Activated naive CD4-positive, alpha-beta T cell treated with anti-CD3 and anti-CD28 coated beads, Interleukin-2, amount 50 U/mL, for 72 hours (primary cell): ENCODE measurements at places on chromosomes 16 and 17.

DNA sequence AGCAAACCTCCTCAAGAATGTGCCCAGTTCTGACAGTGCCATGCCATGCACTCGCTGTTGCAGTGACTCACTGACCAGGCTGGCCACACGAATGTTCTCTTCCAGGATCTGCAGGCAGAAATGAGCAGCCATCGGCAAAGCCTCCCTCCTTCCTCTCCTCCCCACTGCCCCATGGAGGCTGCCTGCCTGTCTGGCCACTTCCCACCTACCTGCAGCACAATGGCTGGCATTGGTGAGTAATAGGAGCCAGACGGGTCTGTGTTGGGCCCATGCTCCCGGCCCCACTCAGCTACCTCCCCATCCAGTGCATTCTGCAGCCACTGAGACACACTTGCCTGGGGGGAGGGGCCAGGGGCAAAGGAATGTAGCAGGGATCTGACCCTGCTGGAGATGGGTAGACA, 2.8 kb upstream of the MATCAP1 start:
- DNase-seq = no peak

GRCh38 chr16:89322321-89323119, 105.0 kb downstream of the ZNF778 start:
- DNase-seq = no peak

DNA sequence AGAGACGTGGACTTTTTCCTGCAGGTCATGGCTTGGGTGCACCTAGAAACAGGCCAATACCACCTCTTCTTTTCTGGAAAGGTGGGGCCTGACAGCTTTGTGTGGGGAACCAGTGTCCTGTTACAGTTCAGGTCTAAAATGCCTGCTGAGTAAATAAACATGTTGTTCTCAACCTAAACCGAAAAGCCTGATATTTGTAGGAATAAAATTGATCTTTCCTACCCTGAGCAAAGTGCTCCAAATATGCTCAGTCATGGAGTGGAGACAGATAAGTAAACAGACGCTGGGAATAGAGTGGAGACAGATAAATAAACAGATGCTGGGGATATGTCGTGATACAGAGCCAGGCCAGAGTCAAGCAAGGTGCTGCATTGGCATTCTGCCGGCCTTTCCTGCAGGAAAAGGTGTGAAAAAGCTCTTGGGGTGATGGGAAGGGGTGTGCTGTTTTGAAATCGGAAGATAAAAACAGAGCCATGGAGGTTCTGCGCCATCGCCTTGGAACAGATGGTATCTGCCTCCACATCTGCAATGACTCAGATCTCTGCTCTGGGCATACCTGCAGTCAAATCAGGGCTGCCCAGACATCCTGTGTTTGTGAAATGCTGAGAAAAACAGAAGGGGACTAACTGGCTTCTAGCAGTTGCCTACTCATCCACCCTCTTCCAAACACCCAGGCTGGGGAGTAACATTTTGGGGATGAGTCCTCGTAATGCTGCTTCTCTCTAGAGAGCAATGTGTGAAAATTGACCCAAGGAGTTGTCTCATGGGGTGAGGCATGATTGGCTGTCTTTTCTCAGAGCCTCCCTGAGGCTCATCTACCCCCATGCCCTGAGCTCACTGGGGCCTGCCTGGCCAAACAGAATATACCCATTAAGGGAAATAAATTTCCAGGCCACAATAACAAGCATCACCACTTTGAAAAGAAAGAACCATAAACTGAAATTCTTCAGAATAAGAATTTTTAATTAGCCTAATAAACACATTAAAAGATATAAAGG, 16.8 kb upstream of the TRPV2 start:
- DNase-seq = no peak

DNA sequence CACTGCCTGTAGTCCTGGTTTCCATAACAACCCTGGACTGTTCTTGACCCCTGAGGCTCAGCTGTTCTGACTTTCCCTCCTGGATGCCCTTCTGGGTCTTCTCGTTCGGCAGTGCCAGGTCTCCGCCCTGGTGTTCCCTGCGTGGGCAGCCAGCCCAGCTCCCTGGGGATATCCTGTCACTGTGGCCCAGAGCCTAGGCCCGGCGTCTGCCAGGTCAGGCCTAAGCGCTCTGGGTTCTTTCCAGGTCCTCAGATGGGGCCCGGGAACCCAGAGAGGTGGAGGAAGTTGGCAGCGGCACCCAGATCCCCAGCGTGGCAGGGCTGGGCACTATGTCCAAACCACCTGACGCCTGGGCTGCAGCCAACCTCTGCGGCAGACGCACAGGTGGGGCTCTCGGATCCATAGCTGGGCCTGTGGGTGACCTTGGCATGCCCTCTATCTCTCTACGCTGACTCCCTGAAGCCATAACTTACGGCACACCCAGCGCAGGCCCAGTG, 12.5 kb upstream of the ATP2A3 start:
- DNase-seq = no peak

DNA sequence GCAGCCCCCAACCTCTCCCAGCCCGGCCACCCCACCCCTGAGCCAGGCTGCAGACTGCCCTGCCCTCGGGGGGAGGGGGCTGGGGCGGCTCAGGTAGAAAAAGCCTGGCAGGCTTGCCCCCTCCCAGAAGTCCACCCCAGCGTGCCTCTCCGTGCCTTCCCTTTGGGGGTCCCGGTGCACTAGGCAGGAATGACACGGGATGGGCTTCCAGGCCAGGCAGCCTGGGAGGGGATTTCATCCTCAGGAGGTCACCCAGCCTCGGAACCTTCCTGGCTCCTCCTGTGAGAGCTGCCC, 185.0 kb downstream of the NTN1 start:
- no peak for DNase-seq

GRCh38 chr16:85873153-85873552, 25.8 kb upstream of the IRF8 start:
- DNase-seq = no peak

DNA sequence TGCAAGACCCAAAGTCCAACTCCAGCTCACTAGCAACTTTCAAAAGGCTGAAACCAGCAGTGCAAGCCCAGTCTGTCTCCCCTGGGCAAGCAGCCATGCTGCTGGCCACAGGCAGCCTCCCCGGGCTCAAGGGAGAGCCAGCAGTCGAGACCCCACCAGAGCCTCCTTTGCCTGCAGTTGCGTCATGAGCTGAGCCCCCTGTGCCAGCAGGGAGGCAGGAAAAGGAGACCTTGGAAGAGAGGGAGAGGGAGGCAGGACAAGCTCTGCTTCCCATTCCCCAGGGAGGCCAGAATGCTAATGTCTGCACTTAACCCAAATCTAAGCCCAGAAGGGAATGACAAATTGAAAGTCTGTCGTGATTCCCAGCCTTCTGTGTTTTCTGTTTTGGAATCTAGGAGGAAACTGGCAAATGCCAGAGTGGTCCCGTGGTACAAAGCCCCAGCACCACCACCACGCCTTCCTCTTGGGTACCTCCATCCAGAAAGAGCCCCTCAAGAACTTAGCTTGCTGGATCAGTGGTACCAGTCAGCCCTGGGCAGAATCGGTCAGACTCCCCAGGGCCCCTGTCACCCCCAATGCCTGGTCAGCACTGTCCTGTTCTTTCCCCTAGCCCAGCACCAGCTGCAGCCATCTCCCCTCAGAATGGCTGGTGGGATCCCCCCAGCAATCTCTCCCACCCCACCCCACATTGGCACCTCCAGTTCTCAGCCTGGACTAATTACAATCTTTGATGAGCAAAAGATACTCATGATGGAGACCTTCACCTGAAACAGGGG, 99.3 kb upstream of the TNRC6C start:
- DNase-seq = no peak
